ENCODE measurements at places on chromosomes 2 and 18. TPM values are rescaled to one million over a fixed set of nuclear protein-coding genes. Genes with fewer than 3 reads are reported as not detected.

PLCL1 gene
- 3.9 TPM for total RNA-seq

DNA sequence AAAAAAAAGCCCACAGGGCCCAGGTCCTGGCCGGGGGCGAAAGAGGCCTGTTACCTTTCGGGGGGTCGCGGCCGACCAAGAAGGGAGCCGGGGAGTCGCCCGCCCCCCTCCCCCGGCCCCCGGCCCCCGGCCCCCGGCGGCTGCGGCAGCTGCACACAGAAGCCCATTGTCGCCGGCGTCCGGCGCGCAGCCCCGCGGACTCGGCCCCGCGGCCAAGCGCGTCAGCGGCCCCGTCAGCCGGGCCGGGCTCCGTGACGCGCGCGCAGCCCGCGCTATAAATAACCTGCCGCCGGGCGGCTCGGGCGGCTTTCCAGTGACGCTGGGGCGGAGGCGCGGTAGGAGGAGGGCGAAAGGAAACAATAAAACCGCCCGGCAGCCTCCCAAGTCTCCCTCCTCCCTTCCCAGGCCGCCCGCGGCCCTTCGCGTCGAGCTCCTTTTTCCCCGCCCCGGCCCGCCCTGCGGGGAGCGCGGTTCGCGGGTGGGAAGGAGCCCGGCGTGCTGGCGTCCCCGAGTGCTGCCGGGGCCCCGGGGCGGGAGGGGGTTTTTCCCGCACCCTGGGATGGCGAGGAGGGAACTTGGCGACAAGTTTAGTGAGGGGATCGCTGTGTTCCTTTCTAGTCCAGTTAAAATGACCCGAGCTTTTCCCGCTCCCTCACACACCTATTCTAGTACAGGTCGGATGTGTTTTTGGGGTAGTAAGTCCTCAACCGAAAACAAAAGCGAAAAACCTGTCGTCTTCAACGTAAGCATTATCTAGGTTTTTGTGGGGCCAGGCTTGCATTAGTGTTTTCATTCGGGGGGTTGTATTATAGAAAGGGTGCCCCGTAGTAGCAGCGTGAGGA, 10.0 kb upstream of the NR4A2 start:
- peak overlapping the region; percentile 71 for H3K4me3 ChIP-seq
- H3K27ac ChIP-seq: peak overlapping the region; percentile 100
- no peaks in the 10 kb centered on the region for H3K27me3 ChIP-seq
- H3K36me3 ChIP-seq: no peaks in the 10 kb centered on the region
- H3K4me1 ChIP-seq: peaks cover 35% of the 10 kb centered on the region

DNA sequence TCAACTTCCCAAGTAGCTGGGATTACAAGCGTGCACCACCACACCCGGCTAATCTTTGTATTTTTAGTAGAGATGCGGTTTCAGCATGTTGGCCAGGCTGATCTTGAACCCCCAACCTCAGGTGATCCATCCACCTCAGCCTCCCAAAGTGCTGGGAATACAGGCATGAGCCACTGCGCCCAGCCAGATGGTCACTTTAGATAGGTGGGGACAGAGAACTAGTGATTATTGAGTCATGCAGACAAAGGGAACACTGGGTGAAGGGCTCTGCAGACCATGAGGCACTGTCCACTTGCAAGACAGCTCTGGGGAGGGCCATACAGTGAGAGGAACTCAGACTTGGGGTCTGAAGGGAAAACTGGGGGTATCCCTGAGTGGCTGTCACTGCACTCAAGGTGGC, 58.4 kb upstream of the POMC start:
- H3K4me3 ChIP-seq: no peak overlapping the region
- H3K4me1 ChIP-seq: no peaks in the 10 kb centered on the region
- H3K36me3 ChIP-seq: peaks cover 9% of the 10 kb centered on the region
- H3K27ac ChIP-seq: no peak overlapping the region

- no peak overlapping the region for H3K27ac ChIP-seq
- no peaks in the 10 kb centered on the region for H3K36me3 ChIP-seq
- peaks cover 27% of the 10 kb centered on the region for H3K4me1 ChIP-seq
- no peak for DNase-seq
- H3K27me3 ChIP-seq: no peaks in the 10 kb centered on the region
Observed at GRCh38 chr2:109166811-109167210, 37.8 kb downstream of the SH3RF3 start.

DNA sequence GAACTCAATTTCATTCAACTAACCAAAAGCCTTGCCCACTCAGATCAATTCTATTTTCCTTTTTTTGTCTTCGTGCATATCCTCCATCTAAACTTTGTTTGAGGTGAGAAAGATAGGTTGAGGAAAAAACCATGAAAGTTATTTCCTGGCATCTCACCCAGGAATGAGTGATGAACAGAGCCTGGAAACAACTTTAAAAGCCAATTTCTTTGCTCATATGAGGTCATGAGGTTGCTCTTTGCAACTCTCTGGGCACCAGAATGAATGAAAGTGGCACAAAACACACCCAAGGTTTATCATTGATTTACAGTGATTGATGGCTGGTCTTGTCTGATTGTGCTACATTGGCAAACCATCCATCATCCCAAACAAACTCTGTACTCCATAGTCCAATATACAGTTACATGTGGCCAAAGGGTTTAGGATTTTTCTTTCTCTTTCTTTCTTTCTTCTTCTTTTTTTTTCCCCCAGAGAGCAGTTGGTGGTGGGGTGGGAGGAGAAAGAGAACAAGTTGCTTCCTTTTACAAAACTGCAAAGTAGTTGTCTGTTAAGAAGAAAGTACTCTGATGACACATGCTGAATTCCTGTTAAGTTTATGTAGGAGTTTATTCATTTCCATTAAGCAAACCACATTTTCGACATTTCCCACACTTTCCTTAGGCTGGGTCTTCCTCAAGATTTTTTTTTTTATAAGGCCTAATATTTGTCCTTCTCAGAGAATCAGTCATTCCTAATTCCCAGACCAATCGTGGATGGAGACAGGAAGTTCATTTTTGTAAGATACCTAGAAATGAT, 575.9 kb upstream of the ZEB2 start:
- H3K4me3 ChIP-seq: no peak overlapping the region
- H3K27ac ChIP-seq: peak overlapping the region; percentile 6
- H3K4me1 ChIP-seq: no peaks in the 10 kb centered on the region
- no peak for DNase-seq
- no peaks in the 10 kb centered on the region for H3K27me3 ChIP-seq
- H3K36me3 ChIP-seq: no peaks in the 10 kb centered on the region

- H3K4me3 ChIP-seq: no peak overlapping the region
- H3K27ac ChIP-seq: no peak overlapping the region
- no peaks in the 10 kb centered on the region for H3K4me1 ChIP-seq
- no peaks in the 10 kb centered on the region for H3K36me3 ChIP-seq
- DNase-seq: no peak
- no peaks in the 10 kb centered on the region for H3K27me3 ChIP-seq
Observed at GRCh38 chr2:21800356-21800755, 676.6 kb downstream of the TDRD15 start.

DNA sequence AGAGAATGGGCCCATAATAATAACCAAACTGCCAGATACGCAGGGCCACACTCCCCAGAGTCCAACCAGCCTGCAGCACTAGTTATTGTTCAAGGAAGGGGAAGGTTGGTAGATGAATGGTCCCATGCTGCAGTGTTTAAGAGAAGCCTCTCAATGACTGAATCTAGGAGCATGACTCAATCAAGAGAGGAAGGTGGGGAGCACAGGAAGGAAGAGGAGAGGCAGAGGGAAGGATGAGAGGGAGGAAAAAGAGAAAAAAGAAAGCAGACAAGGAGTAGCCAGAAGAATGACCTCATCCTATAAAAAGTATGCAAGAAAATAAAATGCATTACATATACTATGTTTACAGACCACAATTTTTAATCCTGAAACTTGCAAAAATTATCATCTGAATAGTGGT, 174.5 kb downstream of the TCF4 start:
- H3K27me3 ChIP-seq: no peaks in the 10 kb centered on the region
- H3K4me3 ChIP-seq: no peak overlapping the region
- peaks cover 5% of the 10 kb centered on the region for H3K4me1 ChIP-seq

All from left lung (tissue), 14 donors.